DMS 273 treated with DMSO at 0.1 percent for 48 hours (cell line): ENCODE measurements at places on chromosomes 3 and 15.

DNA sequence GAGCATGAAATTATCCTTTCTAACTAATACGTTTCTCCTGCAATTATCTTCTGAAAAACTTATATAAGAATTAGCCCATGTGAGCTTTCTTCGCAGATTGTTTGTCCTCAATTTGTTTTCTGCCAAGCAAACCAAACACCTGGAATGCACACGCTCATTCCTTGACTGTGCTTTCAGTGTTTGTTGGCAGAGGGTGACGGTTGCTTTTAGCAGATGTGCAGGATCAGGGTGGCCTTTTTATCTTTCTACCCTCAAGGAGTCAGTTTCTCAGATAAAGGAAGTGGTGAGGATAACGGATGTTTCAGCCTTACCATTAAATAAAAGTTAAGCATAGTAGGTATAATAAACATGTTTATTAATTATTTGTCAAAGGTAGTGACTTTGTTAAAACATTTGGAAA lies 15.2 kb downstream of the ARPP21 start:
- DNase-seq = no peak

DNA sequence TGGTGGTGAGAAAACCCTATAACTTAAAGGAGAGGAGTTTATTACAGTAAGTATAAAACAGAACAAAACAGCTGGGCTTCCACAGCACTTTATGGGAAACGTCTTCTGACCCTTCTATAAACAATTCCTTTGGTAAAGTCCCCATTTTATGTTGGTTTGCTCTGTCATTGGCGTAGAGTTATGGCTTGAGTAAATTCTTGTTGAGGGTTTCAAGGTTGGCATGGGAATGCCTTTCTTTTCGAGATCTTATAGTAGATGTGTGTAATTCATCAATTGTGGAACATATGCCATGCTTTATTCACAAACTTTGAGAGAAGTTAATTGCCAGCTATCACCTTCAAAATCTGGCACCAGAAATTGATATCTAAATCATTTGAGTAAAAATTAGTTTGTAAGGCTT lies 11.6 kb upstream of the CHL1 start:
- DNase-seq = no peak

DNA sequence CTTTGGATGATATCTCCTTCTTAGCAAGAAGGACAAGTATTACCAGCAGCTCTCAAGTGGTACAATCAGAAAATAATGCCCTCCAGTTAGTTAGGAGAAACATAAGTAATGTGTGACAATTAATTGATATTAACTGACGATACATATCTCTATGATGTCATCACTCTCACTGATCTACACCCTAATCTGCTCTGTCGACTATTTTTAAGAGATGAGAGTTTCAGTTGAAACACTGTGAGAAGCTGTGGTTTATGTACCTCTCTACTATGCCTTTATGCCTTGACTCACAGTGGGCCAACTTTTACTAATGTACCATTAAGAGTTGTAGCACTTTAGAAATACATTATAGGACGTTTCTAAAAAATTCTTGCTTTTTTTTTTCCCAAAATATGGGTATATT lies 8.6 kb downstream of the CEP152 start:
- no peak for DNase-seq

- no peak for DNase-seq
These were observed 205.0 kb downstream of the ADAMTSL3 start for GRCh38 chr15:83858820-83859505.

GRCh38 chr15:22980189-22981050 lies at the start of gene CYFIP1:
Gene CYFIP1, minus strand, starts transcription at chr15:22980368. Its CDS starts 33,083 bp downstream, at chr15:22947285.
- no peak for DNase-seq

DNA sequence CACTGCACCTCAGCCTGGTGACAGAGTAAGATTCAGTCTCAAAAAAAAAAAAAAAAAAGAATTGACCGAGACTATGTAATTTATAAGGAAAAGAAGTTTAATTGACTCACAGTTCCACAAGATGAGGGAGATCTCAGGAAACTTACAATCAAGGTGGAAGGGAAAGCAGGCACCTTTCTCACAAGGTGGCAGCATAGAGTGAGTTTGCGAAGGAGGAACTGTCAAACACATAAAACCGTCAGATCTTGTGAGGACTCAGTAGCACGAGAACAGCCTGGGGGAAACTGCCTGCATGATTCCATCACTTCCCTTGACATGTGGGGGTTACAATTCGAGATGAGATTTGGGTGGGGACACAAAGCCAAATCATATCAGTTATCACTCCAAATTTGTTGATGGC lies 380.9 kb downstream of the EDEM1 start:
- no peak for DNase-seq

GRCh38 chr15:38196076-38196475 lies 56.6 kb upstream of the SPRED1 start:
- no peak for DNase-seq

GRCh38 chr3:46705022-46705530 lies 3.9 kb downstream of the TMIE start:
- no peak for DNase-seq

DNA sequence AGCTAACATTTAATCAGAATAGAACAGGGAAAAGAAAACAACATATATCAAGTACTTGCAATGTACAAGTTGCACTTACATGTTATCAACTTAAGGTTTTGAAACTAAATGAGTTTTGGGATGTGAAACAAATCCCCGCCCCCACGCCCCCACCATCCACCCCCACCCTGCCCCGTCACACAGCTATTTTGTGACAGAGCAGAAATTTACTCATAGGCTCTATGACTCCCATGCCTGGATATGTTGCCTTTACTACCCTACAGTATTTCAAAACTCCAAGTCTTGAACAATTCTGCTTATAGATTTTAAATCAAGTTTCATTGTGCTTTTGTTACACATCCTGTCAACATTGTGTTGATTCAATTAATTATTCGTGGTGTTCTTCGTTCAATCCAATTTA lies 18.1 kb upstream of the IL1RAP start:
- DNase-seq = no peak

DNA sequence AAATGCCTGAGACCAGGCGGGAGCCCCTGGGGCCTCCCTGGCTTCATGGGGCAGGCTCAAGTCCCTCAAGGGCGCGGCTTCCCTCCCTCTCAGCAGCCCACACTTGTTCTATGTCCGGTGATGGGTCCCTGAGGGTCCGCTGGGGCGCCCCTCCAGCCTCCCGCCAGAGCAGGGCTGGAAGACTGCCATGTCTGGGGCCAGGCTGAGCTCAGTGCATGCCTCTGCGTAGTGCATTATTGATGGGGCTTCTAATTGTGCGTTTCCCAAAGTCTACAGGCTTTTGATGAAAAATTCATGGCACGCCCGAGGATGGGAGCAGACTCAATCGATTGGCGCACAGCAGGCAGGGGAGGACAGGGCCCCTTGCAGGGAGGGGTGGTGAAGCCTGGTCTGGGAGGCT lies 51.3 kb downstream of the CYP11A1 start:
- no peak for DNase-seq

- DNase-seq = no peak
These were observed 831.5 kb downstream of the ROBO2 start for GRCh38 chr3:77871436-77871835.

DNA sequence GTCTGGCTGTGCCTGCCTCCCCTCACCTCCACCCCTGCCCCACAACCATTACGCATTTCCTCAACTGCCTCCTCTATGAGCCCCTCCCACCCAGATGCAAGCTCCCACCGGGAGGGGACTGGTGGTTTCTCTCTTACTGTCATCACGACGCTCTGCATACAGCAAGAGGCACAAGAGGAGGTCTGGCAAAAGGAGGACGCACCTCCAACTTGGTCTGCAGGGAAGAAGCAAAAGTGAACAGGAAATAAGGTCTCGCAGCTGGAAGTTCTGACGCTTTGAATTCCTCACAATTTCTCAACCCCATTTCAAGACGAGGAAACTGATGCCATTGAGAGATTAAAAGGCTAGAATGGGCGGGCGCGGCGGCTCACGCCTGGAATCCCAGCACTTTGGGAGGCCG lies 42.3 kb upstream of the MUC4 start:
- no peak for DNase-seq

DNA sequence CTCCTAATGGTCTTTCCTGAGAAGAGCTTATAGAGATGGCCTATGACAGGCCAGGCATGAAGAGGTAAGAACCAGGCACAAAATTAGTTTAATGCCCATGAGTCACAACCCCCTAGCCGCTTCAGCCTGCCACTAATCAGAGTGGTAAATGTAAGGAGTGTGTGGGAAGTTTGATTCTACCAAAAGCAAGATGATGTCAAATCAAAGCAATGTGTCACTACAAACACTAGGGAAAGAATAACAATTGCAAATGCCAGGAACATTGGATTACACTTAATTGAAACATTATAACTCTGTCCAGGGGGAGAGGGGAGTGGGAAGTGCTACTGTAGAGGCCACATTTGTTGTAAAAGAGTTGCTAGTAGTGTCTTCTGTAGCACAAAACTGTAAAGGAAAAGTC lies 596.6 kb upstream of the AGTR1 start:
- DNase-seq = no peak

GRCh38 chr3:140250945-140251344 lies 316.0 kb downstream of the CLSTN2 start:
- no peak for DNase-seq

DNA sequence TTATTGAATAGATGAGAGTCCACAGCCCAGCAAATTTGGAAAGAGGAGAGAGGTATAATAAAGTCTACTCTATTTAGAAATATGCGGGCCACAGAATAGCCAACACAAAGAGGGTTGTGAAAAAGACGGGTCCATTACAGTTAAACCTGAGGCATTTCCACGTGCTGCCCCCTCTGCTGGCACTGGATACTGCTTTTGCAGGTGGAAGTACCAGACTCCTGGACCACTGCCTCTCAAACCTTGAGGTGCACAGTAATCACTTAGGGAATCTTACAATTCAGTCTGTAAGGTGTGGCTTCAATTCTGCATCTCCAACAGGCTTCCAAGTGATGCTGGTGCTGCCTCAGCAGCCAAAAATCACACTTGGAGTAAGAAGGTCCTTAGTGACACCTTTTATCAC lies 3.0 kb upstream of the TFDP2 start:
- no peak for DNase-seq

DNA sequence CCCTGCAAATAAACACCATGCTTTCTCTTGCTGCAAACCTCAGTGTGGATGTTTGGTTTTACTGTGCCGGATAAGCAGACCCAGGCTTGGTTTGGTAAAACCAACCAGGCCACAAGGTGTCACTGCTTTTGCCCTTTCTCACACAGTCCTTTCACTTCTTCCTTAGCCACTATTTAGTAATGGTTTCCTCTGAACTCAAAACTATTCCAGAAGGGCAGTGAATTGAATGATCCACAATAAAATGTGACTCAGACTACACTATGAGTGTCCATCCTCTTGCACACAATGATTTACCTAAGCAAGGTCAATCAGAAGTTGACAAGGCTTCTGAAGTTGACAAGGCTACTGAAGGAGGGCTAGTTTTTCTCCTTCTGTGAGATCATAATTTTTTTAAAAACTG lies 552.4 kb upstream of the CCDC54 start:
- DNase-seq = peak; percentile 34
